ENCODE measurements at places on chromosomes 13 and 19.

DNA sequence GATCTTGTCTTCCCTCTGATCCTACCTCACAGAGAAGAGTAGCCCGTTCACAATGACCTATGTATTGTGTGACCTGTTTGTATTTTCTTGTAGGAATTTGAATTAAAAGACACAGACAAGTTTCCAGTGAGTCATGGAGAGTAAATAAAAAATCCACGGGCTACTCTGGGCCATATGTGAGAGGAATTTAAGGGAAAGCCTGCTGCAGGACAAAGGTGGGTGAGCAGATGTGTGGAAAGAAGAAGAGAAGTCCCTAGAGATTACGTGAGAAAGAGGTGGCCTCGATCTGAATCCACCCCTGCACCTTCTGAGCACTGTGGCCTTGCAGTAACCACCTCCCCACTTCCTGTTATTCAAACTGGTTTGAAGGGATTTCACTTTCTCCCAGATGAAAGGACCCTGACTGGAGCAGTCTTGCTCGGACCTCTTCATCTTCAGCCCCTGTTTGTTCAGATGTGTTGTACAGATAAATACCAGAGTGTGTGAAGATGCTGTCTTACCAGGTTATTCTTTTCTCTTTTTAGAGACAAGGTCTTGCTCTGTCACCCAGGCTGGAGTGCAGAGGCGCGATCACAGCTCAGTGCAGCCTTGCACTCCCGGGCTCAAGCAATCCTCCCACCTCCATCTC, 205.4 kb downstream of the PDS5B start:
- DNase-seq = no peak

DNA sequence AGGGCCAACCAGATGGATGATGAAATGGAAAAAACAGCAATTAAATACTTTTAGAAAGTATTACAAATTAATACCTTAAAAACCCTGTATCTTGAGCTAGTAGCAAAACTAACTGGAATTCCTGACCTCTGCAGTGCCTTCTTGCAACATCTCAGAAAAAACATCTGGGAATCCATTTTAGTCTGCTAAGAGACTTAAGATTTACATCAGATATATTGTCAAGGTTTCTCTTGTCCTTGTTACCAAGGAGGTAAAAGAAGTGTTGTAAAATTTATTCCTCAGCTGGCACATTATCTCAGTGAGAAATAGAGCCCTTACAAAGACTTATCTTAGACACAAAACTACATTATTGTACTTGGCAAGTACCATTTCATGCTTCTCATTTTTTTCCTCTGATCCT, 18.5 kb downstream of the KCNRG start:
- no peak for DNase-seq

- no peak for DNase-seq
Measured at GRCh38 chr19:48718711-48719231, 754 bp downstream of the MAMSTR start.

GRCh38 chr13:104796581-104796980, 1730.4 kb upstream of the SLC10A2 start:
- DNase-seq = no peak

DNA sequence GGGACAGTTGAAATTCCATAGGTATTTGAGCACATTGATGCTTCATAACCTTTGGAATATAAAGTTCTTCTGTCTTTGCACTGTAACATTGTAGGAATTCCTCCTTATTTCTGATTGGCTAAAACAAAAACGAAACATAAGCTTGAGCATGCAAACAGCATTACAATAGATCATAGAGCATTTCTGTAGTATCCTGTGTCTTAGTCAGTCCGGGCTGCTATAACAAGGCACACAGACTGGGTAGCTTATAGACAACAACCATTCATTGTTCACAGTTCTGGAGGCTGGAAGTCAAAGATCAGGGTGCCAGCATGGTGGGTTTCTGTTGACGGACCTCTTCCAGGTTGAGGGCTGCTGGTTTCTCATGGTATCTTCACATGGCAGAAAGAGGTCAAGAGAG, 188.7 kb upstream of the SOX21 start:
- no peak for DNase-seq

DNA sequence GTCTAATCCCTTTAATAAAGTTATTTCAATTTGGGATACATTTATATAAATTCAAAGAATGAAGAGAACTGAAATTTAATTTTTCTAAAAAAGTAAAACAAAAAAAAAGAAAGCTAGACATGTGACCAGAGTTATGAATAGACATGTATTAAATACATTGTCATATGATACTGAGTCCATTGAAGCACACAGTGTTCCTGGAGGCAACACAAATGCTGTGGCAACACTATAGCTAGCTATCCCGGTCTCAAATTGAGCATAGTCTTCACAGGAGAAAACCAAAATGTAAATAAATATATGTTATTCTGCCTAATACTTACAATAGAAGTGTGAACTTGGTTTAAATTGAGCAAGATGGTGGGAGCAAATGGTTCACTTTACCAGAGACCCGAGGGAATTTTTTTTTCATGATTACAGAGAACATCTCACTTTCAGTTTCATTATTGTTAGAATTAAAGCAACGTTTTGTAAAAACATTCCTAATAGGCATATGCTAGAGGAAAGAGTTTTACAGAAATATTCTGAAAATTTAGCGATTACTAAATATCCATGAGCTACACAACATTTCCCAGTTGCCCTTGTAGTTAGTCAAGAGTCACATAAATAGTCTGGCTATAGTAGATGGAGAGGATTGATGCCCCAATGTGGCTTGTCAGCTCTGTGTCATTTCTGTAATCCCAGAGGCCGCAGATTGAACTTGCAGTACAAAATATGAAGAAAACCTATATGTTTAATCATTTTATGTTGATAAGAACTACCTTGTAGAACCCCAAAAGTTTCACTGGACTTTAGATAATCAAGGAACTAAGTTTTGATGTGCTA, 775.7 kb upstream of the SPRY2 start:
- no peak for DNase-seq

DNA sequence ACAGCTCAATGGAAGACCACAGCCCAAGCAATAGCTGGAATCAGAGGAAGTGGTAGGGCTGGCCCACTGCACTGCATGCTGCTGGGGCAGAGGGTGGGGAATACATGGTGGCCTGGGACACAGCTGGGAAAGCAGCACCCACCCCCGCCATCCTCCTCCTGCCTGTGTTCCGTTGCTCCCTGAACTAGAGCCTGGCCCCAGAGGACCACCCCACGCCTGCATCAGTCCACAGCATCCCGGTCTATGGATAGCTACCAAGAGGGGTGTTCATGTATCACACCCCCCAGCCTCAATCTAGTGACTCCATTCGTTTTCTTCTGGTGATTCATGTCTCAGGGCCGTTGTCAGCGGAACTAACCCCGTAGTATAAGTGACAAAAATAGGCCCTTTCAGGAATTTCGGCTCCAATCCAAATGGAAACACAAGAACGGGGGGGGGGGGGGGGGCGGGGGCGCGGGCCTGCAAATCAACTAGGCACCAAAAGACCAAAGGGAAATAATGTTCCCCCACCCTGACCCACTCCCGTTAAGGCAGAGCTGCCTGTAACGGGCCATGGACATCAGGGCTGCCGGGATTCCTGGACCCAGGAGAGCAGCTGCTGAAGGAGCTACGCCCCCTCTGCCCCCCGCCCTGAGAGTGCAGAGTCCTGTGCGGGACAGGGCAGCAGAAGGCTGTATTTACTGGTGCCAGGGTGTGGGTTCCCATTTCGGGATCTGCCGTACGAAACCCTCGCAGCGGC, 18.9 kb upstream of the EPHX3 start:
- peak; percentile 84 for DNase-seq

- no peak for DNase-seq
Measured at GRCh38 chr13:108346376-108346775, 76.9 kb downstream of the TNFSF13B start.

- DNase-seq = no peak
Measured at GRCh38 chr13:37959284-37959683, 89.7 kb upstream of the TRPC4 start.

DNA sequence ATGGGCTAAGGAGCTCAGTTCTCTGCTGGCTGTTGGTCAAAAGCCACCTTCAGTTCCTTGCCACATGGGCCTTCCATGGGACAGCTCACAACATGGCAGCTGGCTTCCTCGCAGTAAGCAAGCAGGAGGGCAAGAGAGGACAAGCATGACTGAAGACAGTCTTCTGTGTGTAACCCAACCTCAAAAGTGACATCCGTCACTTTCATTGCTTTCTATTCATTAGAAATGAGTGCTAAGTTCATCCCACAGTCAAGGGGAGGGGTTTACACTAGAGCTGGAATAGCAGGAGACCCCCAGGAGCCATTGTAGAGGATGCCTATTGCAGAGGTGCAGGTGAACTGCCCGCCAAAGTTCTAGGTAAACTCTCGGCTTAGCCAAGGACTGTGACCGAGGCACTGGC, 163.3 kb downstream of the NUFIP1 start:
- DNase-seq = no peak

DNA sequence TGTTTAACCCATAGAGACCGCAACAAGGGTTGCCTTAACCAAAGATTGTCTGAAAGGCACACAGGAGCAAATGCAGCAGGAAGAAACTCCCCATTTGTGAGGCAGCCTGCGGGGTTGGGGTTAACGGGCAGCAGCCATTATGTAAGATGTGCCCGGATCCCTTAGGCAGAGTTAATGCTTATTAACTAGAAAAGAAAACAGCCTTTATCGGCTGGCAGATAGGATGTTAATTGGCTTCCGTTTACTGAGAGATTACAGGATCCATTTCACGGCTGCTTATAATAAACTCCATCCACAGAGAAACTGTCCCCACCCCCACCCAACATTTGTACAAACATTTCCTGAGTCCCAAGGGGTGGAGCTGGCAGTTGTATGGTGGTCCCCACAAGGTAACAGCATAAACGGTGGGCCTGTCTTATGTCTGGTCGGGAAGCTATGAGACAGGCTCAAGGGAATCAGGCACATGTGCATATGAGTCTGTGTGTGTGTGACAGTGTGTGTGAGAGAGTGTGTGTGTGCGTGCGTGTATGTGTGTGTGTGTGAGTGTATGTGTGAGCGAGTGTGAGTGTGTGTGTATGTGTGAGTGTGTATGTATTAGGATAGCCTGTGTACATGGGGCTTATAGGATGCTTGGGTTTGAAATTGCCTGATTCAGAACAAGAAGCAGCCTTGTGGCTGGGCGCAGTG, 10.5 kb downstream of the SLC25A42 start:
- no peak for DNase-seq

GRCh38 chr13:30585748-30586262, 31.9 kb upstream of the USPL1 start:
- peak; percentile 48 for DNase-seq

DNA sequence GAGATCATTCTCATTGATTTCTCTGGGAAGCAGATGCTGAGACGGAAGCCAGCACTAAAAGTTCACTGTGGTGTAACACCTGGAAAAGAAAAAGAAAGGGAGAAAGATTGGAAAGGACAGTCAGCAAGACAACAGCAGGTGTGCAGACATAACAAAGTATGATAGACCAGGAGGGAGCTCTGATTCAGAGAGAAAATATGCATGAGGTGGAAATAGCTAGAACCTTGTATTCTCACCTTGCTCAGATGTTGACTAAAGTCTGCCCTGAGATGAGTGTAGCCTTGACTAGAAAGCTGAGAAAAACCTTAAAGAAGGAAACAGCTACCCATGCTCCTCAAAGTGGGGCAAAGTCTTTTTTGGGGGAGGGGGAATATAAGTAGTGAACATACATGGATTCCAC, 1711.8 kb downstream of the EFNB2 start:
- no peak for DNase-seq

- DNase-seq = no peak
Measured at GRCh38 chr13:91203430-91203829, 144.1 kb upstream of the MIR17HG start.

GRCh38 chr13:62850331-62850730, 1434.7 kb upstream of the PCDH20 start:
- no peak for DNase-seq

DNA sequence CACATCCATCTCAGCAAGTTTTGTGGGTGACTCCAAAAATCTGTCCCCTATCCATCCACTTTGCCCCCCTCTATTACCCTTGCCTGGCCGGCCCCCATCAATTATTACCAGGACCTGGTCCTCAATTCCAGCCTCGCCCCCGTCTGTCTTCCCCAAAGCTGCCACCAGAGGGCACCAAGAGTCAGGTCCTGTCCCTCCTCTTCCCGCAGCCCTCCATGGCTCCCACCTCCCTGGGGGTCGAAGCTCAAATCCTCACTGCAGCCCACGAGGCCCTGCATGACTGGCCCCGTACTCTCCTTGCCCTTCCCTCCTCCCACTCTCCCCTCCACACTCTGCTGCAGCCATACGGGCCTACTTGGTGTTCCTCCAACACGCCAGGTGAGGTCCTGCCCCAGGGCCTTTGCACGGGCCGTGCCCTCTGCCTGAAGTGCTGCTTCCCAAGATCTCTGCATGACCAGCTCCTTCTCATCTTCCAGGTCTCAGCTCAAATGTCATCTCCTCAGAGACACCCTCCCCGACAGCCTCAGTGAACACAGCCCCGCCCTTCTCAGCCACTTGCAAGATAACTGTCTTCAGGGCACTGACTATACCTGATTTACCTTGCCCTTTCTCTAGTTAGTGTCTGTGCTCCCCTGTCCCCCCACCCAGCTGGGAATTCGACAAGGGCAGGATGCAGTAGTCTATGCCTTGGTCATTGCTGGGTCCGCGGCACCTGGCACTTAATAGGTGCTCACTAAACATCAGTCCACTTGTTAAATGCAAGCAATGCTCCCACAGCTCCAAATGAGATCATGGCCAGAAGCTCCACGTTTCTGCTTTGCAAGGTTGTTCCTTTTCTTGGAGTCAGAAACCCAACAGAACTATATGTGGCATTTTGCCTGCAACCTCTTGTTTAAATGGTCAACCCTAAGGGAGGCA, 16.8 kb upstream of the SEMA6B start:
- DNase-seq = peak; percentile 50

- DNase-seq = no peak
Measured at GRCh38 chr13:63696055-63696454, 2280.4 kb upstream of the PCDH20 start.

GRCh38 chr13:97280478-97280877, 58.3 kb downstream of the MBNL2 start:
- peak; percentile 63 for DNase-seq

- no peak for DNase-seq
Measured at GRCh38 chr19:15812060-15812722, 3.3 kb downstream of the OR10H1 start.

- DNase-seq = peak; percentile 70
Measured at GRCh38 chr13:48653472-48653939, at the start of gene CYSLTR2. CYSLTR2 (plus strand) TSS chr13:48653929; CDS start chr13:48706818, 52,889 bp downstream.

GRCh38 chr13:99974939-99975561, 3.5 kb upstream of the ZIC5 start:
- no peak for DNase-seq

GRCh38 chr13:88426661-88427060, 755.5 kb downstream of the SLITRK5 start:
- DNase-seq = no peak
